ENCODE measurements at places on chromosomes 13 and 19.

DNA sequence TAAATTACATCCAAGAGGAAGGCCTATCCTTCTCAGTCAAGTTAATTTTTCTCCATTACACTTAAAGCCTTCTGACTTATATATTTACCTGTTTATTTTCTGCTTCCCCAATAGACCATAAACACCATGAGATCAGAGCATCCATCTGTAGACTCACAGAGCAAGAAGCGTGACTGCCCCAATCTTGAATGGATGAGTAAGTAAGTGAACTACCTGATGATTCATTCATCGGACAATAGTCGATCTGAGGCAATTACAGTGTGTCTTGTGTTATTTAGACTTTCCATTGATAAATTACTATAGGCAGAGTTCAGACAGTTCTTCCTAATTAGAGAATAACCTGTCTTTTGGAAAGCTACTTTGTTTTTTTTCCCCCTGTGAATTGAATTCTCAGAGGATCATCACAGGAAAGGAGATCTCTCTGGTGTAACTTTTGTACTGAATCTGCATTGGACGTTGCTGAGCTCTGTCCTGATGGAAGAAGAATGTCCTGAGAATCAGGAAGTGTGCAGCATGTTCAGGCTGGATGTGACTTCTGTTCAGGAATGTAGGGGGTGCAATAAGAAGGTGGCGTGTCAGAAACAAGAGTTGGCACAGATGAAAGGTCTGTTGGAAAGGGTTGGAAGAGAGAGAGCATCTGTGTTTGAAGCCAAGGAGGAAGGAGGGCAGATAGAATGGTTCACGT, 367.0 kb downstream of the NALCN start:
- DNase-seq, result no peak

GRCh38 chr19:54188215-54188871, 1.0 kb downstream of the MBOAT7 start:
- DNase-seq, result peak; percentile 51

- no peak for DNase-seq
These were observed 382.2 kb downstream of the FGF9 start for GRCh38 chr13:22053053-22053452.

DNA sequence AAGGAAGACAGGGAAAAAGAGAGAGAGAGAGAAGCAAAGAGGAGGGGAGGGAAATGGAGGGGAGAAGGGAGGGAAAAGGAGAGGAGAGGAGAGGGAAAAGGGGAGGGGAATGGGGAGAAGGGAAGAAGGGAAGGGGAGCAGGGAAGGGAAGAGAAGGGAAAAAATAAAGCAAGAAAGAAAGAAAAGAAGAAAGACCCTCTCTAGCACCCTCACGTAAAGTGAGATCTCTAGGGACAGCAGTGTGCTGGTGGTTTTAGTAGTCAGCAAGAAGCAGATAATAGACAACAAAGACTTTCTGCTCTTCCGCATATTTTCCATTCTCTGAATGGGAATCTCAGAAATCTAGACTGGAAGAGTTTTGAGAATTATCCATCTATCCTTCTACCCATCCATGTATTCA, 201.8 kb upstream of the RFC3 start:
- DNase-seq, result no peak

DNA sequence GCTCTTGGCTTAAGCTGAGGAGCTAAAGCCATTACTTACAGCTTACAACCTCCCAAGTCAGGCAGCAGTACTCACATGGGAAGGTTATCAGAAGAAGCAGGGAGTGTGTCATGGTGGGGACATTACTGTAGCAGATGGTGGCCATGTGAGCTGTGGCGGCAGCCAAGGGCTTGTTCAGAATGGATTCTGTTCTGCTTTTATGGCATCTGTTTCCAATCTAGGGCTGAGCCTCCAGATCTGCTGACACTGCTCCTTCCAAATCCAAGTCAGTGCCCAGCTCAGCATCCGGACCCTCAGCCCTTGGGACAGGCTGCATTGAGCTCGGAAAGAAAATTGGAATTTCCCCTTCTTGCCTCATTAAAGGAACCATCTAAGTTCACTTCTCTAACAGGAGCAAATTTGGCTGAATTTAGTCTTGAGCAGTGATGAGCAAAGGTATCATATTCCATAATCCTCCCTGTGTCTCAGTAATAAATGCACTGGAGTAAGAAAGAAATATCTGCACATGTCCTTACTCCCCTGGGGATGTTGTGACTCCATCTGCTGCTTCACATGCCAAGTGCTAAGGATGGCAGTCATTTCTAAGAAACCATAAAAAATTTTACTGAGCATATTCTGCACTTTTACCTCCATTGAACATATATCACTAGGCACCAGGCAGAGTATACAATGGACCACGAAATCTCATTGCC, 73.9 kb downstream of the KCTD12 start:
- DNase-seq, result no peak

- no peak for DNase-seq
These were observed 434.7 kb downstream of the FOXO1 start for GRCh38 chr13:40231751-40232150.

DNA sequence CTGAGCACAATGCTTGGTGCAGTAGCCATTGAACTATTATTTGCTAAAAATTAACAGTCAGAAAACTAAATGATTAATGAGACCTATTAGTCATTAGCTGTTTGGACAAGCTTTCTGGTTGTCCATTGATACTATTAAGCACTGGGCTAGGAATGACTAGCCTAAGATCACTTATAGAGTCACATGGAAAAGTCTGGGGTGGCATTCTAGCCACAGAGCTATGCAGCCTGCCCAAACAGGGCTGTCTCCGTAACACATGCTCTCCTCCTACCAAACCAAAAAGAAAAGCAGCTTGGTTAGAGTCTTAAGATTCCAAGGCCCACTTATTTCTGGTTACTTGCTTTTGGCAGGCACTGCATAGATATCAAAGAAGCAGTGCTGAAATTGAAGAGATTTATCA, 193.5 kb upstream of the NBEA start:
- DNase-seq, result no peak

DNA sequence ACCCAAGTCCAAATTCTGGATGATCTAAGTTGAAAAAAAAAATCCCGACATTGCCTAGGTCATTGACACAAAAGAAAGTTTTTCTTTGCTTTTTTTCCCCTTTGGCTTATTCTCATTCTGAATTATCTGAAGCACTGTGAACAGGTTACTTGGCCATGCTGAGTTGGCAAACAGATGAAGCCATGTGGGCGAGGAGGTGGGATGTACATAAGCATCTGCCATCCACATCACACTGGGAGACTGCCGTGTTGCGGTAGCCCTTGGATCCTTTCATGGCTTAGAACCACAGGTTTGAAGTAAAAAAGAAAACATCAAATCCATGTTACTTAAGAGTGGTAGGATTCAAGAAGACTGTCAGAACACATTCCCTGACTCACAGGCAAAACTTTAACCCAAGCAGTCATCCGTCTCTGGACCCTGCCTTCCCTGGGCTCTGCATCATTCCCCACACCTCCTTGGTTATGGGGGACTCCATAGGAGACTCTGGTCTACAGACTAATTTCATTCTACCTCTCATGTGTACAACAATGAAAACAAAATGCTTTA, 242.5 kb upstream of the SERP2 start:
- no peak for DNase-seq

- no peak for DNase-seq
These were observed 147.0 kb downstream of the DCT start for GRCh38 chr13:94332359-94333096.

GRCh38 chr19:33481863-33482262, 39.7 kb downstream of the PEPD start:
- DNase-seq, result no peak

DNA sequence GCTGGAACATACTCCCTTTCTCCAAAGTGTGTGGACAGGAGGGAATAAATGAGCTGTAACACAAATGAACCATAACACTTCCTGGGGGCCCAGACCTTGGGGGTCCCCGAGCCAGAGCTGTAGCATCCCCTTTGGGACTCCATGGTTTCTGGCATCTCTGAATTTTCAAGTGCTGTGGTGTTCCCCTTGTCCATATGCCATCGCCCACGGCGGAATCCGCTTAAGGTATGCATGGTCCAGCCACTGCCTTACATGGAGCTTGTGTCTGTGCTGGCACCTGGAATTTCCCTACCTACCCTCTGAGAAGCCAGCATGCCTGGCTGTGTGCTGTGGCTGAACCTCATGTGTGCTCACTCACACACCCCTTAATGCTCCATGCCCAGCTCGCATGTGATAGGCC, 943.6 kb downstream of the SLITRK1 start:
- no peak for DNase-seq

DNA sequence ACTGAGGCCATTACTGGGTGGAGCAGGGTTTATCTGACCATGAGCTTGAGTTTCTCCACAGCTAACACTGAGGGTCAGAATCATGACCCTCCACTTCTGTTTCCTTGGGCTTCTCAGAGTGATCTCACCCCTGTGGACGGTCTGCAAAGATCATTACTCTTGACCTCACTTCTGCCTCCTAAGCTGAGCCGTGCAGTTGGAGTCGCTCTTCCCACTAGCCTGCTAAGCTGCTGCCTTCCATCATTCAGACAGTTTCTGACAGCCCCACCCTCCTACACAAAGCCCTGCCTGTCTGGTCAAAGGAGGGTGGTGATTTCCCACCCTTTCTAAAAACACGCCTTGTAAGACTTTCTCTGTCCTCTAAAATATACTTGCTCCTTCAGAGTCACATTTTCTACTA, 9.3 kb upstream of the FRY start:
- DNase-seq, result no peak

DNA sequence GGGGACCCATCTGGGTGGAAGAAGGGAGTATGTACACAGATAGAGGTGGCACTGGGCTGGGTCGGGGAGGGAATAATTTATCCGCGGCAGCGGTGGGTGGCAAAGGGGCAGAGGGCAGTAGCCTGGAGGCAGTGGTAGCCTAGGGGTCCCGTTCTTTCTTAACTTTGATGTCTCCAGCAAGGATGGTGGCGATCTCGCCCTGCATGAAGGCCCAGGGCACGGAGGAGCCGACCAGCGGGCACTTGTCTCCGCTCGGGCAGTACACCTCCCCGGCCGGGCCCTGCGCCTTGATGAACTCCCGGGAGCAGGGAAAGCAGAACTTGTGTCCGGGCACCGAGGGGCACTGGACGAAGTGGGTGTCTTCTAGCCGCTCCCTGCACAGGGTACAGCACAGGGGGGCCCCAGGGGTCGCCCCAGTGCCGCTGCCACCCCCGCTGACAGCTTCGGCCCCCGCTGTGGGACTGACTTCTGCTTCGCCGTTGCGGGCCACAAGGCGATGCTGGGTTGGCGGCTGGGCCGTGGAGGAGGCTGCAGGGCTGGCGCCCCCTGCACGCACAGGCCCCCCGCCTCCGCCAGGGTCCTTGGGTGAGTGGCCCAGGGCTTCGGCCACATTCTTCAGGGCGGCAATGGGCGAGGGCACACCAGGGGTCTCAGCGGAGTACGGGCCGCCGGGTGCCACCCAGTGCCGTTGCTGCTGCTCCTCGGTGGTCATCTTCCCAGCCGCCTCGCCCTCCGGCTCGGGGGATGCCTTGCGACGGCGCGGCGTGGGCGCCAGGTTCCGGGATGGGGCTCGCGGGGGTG, 1.9 kb downstream of the IRF2BP1 start:
- DNase-seq, result no peak

- no peak for DNase-seq
These were observed 409.4 kb downstream of the IRS2 start for GRCh38 chr13:109376936-109377335.

DNA sequence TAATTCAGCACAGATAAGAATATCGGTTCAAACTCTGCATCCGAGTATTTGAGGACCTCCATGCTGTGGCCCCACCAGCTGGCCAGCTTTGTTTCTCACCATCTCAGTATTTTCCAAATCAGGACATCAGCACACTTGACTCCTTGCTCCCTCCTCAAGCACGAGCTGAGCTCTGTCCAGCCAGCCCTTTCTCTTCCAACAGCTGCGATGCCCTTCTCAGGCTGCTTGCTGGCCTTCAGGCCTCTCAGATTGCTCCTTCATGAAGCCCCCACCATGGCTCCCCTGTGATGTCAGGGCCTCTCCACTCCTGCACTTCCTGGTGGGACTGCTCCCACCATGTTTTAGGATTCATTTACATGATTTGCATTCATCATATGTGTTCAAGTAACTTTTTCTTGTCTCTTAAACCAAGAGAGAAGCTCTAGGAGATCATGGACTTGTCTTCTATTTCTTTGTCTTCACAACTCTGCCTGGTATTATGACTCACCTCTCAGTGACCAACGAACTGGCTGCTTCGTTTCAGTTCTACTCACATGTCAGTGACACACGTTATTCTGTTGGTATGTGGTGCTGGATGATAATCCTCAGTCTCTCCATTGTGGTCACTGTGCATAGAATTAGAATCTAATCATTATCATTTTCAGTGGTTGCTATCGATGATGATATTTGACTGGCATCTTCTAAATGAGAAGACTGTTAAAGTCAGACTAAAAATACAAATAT, 471.7 kb downstream of the EFNB2 start:
- DNase-seq, result no peak

DNA sequence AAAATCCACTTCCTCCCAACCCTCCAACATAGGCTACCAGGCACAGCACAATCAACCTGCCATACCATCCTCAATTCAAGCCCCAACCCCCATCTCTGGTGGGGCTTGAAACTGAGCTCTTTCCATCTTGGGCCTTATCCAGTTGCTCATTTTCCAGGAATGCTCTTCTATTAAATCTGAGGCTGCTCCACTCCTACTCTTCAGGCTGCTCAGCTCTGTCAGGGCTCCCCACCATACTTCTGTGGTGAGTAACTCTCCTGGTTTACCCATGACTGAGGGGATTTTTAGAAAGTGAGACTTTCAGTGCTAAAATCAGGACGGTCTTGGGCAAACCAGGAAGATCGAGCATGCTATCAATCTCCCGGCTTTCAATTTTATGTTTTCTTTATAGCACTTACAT, 512.8 kb downstream of the LMO7 start:
- DNase-seq, result no peak

DNA sequence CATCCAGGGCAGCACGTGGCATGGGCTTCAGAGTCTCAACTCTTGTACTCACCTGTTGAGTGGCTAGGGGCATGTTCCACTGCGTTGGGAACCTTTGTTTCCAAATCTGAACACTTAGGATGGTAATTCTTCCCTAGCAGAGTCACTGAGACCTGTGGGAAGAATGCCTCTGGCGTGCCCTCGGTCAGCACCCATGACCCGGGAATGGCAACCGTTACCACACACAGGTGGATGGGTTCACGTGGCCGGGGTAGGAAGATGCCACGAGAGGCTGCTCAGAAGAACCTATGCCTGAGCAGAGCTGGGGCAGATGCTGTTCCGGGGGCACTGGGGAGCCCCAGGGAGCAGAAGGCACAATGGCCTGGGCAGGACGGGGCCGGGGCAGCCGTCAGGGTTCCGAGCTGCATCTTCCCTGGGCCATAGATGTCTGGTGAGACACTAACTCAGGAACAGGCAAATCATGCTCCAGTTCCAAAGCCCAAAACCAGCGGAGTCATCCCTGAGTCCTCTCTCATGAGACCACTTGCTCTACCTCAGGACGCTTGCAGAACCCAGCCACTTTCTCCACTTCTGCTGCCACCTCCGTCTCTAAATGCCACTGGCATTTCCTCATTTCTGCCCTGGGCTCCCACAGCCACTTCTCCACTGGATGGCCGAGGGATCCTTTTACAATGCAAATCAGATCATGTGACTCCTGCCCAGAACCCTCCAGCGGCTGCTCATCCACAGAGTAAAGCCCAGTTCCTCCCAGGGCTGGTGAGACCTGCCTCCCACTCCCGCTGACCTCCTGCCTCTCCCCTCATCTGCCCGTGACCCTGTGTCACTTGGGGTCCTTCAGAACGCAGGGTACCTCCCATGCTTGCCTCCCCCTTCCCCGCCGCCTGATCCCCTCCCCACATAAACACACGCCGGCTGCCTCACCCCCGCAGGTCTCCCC, 36.7 kb downstream of the FAM124A start:
- DNase-seq, result no peak

- DNase-seq, result no peak
These were observed 10.8 kb downstream of the CUL4A start for GRCh38 chr13:113220141-113220598.

Measured in stimulated activated CD4-positive, alpha-beta T cell treated with anti-CD3 and anti-CD28 coated beads, Interleukin-1b, Interleukin-23, amount 100 ng/mL, for 4 hours (primary cell).